ENCODE measurements at places on chromosomes 7 and 10. TPM values are rescaled to one million over a fixed set of nuclear protein-coding genes. Genes with fewer than 3 reads are reported as not detected.

The FGL2 gene
- total RNA-seq = 7.7 TPM

The ACBD7 gene
- total RNA-seq = not detected

The LIPF gene
- total RNA-seq = not detected

The NAT16 gene
- not detected for total RNA-seq

The ADAM12 gene
- 36.6 TPM for total RNA-seq

GRCh38 chr10:21334891-21335696, 190.4 kb downstream of the SKIDA1 start:
- no peak for DNase-seq

GRCh38 chr10:91944880-91945630, 21.5 kb downstream of the BTAF1 start:
- DNase-seq = no peak

DNA sequence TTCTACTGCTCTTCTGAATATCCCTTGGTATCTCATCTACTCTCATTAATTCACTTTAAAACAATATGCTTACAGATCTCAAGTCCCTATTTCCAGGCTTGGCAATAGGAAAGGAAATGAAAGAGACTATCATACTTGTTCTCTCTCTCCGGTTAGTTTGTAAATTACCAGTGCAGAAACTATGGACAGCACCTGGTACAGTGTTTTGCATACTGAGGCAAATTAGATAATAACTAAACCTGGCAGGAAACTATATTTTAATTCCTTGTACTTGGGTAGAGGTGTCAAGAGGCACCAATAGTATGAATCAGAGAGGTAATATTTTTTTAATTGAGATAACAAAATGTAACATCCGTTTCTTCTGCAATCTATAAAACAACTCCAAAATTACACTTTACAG, 97.7 kb upstream of the TMEM196 start:
- DNase-seq = no peak

- DNase-seq = no peak
Observed at GRCh38 chr7:72316148-72316547, 96.0 kb downstream of the CALN1 start.

DNA sequence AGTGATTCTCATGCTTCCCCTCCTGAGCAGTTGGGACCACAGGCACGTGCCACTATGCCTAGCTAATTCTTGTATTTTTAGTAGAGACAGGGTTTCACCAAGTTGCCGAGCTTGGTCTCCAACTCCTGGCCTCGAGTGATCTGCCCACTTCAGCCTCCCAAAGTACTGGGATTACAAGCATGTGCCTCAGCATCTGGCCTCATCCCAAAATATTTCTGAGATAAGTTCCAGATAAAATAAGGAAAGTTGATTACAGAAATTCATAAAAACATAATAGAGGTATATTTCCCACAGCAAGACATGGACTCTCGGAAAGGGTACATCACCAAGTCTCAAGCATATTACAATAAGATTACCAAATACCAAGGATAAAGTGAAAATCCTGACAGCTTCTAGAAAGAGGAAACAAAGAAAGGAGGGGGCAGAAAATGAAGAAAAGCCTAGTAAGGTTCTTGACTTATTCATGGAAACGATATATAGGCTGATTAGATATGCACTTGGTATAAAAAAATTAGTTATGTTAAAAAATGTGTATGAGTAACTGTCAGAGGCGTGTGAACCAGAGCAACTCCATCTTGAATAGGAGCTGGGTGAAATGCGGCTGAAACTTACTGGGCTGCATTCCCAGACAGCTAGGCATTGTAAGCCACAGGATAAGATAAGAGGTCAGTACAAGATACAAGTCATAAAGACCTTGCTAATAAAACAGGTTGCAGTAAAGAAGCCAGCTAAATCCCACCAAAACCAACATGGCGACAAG, 35.0 kb downstream of the IQUB start:
- no peak for DNase-seq

Measured in T-helper 17 cell (primary cell).